ENCODE measurements at places on chromosomes 5 and 9. TPM values are rescaled to one million over a fixed set of nuclear protein-coding genes. Genes with fewer than 3 reads are reported as not detected.

The LCNL1 gene
- not detected for total RNA-seq

The HK3 gene
- total RNA-seq, result 0.43 TPM

The EDIL3 gene
- total RNA-seq, result 80.1 TPM

The DRD1 gene
- not detected for total RNA-seq

The FOXI1 gene
- not detected for total RNA-seq

The CCT5 gene
- total RNA-seq, result 610 TPM

DNA sequence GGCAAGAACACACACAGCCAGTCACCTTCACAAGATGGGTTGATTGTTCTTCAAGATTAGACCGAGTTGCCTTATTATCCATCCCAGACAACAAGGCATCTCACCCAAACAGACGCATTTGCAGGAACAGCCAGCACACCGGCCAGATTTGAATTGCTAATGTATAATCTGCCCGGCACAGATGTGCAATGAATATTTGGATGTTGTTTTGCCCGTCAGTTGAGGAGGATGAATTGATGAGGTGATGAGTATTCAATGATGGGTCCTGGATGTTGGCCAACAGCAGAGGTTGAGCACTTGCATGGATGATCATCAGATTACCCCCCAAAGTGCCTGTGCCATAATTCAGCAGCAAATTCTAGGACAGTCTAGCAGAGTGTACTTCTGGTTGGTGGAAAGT, 20.1 kb downstream of the ALG2 start:
- DNase-seq, result no peak

DNA sequence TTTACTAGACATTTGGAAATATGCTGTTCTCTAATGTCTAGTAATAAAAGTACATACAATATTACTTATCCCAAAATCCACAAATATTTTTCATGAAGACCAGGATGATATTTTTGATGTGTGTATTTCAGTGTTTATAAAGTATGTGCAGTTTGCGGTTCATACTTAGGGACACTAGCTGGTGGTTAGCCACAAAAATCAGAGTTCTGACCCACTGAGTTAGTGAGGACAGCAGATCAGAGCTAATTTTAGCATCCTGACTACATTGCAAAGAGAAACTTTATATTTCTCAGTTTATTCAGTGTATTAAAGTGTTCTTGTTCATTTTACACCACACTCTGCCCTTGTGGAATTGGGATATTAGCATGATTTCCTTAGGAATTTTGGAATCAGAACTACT, 655.3 kb downstream of the HTR1A start:
- DNase-seq, result no peak

DNA sequence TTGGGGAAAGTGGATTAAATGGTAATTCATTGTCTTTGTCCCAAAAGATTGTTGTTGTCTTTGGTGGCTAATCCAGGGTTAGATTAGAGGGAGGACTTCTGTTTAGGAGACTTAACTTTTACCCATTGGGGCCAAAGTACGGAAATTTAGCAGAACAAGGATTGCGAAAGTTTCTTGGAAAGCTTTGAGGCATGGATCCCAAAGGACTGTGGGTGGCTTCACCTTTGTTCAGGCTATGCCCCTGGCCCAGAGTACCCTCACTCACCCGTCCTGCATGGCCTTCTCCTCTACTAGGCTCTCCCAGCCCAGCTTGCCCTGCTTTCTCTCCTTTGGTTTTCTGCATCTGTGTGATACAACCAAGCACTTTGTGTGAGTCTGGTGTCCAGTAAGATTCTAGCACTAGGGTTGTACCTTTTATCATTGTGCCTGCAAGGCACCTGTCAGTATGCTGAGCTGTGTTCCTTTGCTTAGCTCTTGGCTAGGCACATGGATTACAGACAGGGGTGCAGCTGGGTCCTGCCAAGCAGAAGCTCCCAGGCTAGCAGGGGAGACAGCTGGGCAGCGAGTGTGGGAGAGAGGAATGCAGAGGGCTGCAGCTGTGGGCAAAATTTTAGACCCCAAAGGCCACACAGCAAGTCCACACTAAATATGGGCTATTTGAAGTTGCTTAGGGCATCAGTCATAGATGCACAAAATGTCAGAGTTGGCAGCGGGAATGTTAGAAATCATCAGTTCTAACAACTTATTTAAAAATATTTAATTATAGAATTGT, 3.2 kb downstream of the PPARGC1B start:
- no peak for DNase-seq

GRCh38 chr5:11981986-11982385, 77.7 kb upstream of the CTNND2 start:
- no peak for DNase-seq

- no peak for DNase-seq
Observed at GRCh38 chr5:79535477-79536192, 21.7 kb upstream of the HOMER1 start.

DNA sequence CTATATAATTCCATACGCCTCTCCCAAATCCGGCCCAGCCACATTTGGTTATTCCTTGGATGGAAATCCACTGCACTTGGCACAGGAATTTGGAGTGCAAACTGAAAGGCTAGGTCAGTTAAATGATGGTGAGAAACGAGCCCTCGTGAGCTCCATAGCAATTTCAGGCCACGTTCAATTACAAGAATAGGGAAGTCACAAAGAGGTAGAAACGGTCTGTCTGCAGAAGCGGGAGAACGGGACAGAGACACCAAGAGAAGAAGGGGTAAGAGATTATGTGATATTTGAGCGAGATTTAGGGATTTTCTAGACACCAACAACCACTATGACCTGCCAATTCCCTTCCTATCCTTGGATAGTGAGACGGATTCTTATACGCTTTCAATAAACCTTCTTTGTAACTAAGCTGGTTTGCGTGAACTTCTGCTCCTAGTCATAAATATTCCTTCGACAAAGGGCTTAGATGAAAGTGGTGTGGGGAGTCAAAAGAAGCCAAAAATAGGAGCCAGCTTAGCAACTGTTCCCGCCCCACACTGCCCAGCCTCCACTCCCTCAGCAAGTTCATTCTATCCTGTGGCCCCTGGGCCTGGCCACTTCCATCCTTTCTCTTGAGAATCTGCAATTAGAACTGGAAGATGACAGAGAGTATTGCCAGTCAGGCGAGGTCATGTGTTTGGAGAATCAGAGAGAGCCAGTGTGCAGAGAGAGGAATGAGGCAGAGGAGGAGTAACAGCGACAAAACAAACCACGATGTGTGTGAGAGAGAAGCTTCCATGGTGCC, 118.4 kb downstream of the ZNF608 start:
- DNase-seq, result no peak

DNA sequence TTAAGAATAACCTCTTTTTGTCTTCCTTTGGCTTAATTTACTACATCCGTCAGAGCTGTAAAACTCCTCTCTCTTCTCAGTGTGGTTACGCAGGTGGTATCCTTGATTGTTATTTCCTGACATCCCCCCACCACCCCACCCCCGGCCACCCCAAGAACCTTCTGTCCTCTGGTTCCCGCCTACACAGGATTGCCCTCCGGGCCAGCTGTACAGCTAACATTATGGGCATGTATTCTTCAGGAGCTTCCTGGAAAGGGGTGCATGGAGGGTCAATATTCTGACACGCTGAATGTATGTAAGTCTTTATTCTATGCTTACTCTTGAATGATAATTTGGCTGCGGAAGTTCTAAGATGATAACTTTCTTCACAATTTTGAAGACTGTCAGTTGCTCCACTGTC, 13.0 kb upstream of the ANP32B start:
- no peak for DNase-seq

- DNase-seq, result no peak
Observed at GRCh38 chr5:171606414-171607024, 179.1 kb upstream of the SMIM23 start.

GRCh38 chr5:1815071-1815786, 14.0 kb downstream of the NDUFS6 start:
- no peak for DNase-seq

DNA sequence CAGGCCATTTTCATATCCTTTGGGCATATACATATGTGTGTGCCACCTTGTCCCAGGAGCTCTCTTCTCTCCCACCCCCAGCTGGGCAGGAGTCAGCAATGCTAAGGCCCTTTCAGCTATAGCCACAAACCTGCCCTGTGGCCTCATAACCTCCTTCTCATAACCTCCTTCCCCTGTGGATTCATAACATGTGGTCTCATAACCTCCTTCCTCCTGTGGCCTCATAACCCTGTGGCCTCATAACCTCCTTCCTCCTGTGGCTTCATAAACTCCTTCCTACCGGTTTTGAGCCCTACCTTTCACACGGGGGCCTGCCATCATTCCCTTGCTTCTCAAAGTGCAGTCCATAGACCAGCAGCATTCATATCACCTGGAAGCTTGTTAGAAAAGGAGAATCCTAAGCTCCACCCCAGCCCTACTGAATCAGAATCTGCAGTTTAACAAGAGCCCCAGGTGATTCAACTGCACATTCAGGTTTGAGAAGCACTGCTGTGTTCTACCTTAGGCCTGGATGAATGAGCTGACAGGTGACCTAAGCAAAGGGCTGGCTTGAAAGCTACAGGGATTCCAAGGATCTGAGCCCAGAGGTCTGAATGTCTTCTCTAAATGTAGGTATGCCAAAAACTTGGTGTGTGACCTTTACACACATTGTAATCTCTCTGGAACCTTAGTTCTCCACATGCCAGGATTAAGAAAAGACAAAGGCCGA, 41.9 kb upstream of the PLPP6 start:
- DNase-seq, result no peak

DNA sequence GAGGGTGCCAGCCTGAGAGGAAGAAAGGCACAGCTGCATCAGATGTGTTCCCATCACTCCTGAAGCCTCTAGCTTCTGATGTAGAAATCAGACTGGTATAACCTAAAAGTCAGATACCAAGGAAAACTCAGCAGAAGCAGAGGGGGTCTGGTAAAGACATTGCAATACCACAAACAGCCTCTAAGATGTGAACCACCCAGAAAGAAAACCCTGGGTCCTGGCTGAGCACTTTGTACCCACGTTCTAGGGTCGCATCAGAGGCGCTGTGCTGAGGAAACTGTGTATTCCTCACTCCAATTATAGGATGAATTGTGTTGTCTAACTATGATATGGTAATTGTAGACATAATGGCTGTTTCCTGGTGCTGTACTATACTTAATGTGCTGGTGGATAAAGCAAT, 275.6 kb downstream of the IRX2 start:
- no peak for DNase-seq

DNA sequence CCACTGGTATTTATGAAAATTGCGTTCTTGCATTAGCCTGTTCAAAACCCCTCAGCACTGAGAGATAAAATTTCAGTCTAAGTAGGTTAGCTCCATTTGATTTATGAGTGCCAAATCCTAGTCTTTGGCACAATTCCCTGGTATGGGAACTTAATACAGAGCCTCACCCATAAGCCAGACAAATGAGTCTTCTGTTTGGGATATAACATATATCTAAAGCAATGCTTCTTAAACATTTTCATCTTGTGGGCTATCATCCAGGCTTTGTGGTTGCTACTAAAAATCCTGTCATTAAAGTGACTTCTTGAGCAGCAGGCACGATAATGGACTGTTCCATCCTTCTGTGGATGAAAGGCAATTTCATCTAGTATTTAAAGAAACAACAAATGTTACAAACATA, 419.5 kb upstream of the ACTBL2 start:
- DNase-seq, result no peak

DNA sequence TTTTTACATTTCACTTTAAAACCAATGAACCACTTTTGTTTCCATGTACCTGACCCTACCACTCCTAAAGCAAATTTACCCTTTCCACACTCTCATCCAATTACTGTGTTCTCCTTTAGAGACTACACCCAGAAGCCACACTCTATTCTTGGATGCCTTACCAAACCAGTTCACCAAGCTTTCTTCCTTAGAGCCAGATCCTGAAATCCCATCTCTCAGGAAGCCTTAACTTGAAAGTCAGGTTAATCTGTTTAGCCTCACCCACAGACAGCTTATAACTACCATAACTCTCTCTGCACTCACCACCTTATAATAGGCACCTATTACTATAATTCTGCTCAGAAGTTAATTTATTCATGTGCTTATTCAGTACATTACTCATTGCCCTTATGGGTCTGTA, 4.3 kb downstream of the CSNK1A1 start:
- DNase-seq, result no peak

GRCh38 chr9:113708821-113709713, 167.0 kb upstream of the ZNF618 start:
- no peak for DNase-seq

DNA sequence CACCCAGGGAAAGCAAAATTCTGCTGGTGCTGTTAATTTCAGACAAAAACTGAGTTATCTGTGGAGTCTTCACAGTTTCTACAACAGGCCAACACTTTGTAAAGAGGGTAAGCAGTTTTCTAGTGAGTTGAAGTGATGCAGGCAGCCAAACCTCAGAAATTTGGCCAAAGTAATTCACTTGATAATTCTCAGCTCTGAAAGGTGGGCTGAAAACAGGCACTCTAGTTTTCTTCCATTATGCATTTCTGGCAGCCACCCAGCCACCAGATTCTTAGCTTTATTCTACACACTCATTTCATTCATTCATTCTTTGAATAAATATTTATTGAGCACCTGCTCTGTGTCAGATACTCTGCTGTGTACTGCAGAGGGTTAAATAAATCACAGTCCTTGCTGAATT, 184.2 kb downstream of the RAB3C start:
- no peak for DNase-seq

DNA sequence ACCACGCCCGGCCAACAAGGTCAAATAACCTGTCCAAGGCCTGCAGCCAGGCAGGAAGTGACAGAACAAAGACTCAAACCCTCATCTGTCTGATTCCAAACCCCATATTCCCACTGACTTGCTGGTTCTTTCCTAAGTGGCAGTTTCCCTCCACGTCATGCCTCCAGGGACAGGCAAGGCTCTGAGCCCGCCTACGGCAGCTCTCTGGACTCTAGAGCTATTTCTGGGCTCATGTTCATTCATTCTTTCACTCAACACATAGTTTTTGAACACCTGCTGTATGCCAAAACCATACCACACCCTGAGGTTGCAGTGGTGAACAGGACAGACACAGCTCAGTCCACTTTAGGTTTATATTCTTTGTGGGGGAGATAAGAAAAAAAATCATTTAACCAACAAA, 5.2 kb upstream of the FBP1 start:
- DNase-seq, result no peak

GRCh38 chr9:98031935-98032334, 24.6 kb upstream of the NANS start:
- DNase-seq, result no peak

- no peak for DNase-seq
Observed at GRCh38 chr9:125137200-125137599, 6.1 kb downstream of the SCAI start.

DNA sequence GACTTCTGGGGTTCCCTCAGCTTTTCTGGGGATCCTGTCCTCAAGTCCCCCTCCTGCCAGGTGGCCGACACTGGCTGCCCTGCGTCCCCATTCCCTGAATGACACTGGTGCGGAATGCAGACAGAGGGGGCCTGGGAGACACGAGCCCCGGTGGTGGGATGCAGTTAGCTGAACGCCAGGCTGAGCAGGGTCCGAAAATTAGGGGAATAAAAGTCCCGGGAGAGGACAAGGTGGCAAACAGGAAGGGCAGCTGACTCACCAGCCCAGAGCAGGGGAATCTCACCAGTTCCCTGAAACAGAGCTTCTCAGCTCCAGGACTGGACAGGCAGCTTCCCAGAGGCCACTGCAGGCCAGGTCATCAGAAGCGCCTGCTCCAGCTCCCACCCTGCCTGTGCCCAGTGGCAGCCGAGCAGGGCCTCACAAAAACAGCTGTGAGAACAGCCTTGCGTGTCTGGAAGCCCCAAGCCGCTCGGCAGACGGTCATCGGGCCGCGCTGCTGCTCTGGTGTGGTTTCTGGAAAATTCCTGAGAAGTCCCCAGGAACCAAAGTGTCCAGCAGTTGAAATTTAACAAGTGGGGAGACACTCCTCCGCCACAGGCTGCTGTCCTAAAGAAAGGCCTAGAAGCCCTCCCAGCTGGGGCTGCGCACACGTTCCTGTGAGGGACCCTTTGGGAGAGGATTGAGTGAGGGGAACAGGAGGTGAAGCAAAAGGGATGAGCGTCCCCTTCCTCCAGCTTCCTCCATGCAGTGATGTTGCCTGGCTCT, 47.6 kb upstream of the EXOC3 start:
- DNase-seq, result no peak
